AG09309 (cell line): ENCODE measurements at places on chromosomes 2 and 18.
A peak's percentile ranks its signal among the peaks of the same experiment; 100 is the strongest.

GRCh38 chr2:152618193-152618564 is 99.1 kb downstream of the PRPF40A start:
- no peak for DNase-seq

GRCh38 chr2:82994151-82994550 is 1464.9 kb downstream of the SUCLG1 start:
- no peak for DNase-seq

- DNase-seq: no peak
Measured at GRCh38 chr18:21918693-21919092, 178.1 kb downstream of the MIB1 start.

GRCh38 chr2:71604726-71605120 is 151.4 kb downstream of the DYSF start:
- no peak for DNase-seq

DNA sequence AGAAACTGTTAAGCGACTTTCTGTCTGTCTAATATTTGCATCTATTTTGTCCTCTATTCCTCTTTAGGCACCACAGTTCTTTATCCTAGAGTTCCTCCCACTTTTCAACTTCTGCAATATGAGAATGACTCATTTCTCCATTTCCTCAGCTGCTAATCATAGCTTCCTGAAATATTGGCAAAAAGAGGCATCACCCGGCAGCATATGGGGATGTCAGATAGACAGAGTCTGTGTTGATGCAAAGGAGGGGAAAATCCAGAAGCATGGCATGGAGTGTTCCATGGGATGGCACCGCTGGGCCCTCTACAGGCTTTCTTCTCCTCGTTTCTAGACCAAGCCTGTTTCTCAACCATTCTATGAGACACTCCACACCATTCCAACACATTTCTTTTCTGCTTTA is 93.4 kb downstream of the DOCK10 start:
- no peak for DNase-seq

GRCh38 chr2:19458427-19459003 is 100.1 kb upstream of the OSR1 start:
- no peak for DNase-seq

GRCh38 chr2:48519593-48519992 is 10.4 kb upstream of the STON1 start:
- DNase-seq: no peak

DNA sequence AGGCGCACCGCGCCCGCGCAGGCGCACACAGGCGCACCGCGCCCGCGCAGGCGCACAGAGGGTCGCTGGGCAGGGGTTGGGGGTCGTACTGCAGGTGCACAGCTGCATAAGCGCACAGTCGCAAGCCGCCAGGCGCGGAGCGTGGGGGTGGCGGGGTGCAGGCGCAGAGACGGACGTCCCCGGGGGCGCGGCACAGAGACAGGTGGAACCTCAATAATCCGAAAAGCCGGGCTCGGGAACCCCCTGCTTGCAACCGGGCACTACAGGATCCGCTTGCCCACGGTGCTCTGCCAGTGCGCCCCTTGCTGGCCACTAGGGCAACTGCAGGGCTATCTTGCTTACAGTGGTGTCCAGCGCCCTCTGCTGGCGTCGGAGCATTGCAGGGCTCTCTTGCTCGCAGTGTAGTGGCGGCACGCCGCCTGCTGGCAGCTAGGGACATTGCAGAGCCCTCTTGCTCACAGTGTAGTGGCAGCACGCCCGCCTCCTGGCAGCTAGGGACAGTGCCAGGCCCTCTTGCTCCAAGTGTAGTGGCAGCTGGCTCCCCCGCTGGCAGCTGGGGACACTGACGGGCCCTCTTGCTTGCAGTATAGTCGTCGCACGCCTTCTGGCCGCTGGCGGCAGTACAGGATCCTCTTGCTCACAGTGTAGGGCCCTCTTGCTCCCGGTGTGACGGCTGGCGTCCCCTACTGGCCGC is 34.9 kb downstream of the FAM110C start:
- no peak for DNase-seq

DNA sequence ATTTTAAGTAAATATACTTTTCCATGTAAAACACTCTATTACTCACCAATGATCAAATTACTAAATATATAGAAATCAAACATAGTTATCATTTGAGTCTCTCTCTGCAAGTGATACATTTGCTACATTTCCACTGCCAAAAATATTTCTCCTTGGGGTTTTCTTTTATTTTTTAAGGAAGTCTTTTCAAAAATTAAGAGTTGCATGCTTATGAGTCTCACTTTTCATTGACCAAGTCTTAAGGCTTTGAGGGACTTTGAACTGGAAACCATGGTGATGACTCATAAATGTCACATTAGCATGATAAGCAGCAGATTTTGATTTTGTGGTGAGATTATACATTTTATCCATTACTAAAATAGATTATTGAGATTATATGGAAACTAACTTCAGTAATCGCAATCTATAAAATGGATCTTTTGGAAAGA is 152.9 kb downstream of the FAM124B start:
- DNase-seq: no peak

DNA sequence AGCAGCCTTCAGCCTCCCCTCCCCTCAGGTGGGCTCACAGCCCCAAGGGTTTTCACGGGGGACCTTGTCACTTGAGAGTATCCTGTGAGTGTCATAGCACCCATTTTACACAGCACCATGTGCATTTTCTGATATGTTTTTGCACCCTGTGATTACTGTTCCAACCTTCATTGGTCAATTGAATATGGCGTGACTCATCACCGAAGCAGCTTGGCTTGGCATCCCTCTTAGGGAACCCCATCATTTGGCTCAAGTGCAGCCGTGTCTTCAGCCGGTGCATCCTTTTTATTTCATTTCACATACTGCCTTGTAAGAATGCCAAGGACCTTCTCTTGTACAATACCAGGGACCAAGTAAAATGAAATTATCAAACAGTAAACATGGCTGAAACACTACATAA is 57.6 kb downstream of the NPAS2 start:
- DNase-seq: no peak

DNA sequence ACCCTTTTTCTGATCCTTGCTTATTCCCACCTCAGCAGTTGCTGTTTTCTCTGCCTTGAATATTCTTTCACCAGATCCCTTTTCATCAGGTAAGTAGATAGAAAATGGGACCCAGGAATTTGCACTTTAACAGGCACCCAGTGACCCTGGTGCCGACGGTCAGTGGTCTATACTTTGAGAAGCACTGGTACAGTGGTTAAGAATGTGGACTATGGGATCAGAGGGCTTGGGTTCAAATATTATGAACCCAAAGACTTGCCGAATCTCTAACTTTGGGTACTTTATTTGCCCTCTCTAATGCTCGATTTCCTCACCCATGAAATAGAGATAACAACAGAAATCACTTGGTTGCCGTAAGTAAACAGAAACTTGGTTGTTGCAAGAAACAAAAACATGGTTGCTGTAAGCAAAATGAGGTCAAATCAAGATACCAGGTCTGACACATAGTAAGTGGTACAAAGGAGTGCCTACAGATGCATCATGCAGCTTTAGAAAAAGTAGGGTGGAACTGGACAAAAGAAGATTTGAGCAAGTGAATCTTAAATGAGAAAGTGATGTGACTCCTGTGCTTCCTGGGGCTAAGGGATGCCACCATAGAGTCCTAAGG is 69.5 kb upstream of the GLS start:
- no peak for DNase-seq

GRCh38 chr18:75790796-75791195 is 363.3 kb upstream of the SMIM21 start:
- no peak for DNase-seq

GRCh38 chr2:46876741-46877384 is 38.7 kb downstream of the MCFD2 start:
- DNase-seq: peak; percentile 80

DNA sequence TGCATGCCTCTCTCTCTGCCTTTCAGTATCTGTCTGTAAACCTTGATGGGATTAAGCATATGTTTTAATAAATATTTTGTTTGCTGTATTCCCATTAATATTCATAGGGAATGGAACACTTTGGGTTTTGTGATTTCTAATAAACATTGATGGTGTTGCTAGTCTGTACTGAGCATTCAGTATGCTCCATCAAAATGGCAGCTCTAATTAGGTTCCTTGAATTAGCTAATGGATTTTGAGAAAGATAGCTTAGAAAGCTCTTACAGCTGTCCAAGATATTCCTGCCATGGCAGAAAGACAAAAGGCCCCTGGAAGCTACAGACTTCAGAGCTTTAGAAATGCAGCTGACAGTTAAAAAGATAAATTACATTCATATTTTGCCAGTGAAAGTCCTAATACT is 199.2 kb upstream of the NRP2 start:
- no peak for DNase-seq

DNA sequence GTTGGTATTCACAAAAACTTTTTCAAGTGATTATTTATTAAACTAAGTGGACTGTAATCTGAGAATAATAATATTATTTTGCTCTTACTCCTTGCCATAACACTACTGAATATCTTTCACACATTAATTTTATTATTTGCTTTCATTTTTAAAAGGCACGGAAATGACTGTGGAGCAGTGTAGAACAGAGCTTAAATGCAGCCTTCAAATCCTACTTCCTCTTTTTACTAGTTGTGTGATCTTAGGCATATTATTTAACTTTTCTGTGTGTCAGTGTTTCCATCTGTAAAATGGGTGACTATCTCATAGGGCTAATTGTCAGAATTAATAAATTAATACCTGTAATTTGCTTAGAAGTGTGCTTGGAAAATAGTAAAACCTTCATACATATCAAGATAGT is 55.5 kb upstream of the SLC8A1 start:
- DNase-seq: no peak

DNA sequence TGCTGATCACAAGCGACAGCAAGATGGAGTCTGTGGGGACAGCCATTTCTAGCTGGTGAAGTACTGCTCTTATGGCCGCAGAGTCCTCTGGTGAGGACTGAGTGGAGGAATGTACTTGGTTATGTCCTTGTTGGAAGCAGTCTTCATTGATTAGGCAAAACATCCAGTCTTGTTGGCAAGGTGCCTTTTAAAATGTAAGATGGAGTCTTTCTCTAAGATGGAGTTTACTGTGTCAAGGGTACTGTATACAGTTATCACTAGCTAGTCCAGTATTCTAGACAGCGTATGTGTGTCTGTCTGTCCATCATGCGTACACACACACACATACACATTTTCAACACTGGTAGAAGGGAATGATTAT is 74.8 kb downstream of the NPAS2 start:
- DNase-seq: no peak

DNA sequence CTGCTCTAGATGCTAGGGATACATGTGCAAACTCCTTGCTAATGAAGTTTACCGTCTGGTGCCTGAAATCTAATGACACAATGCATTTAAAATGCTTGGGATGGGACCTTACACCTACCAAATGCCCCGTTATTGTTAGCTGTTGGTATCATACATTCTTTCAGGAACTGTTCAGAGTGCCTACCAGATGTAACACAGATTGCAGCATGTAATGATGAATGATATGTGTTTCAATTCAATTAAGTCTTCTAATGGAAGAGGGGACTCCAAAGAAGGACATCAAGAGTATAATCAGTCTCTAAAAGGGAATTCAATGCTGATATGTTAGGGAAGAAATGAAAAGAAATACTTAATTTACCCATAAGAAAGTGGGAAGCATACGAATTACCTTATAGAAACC is 3.2 kb downstream of the LYPD6 start:
- DNase-seq: no peak

GRCh38 chr2:86072271-86072858 is 33.3 kb downstream of the POLR1A start:
- no peak for DNase-seq

DNA sequence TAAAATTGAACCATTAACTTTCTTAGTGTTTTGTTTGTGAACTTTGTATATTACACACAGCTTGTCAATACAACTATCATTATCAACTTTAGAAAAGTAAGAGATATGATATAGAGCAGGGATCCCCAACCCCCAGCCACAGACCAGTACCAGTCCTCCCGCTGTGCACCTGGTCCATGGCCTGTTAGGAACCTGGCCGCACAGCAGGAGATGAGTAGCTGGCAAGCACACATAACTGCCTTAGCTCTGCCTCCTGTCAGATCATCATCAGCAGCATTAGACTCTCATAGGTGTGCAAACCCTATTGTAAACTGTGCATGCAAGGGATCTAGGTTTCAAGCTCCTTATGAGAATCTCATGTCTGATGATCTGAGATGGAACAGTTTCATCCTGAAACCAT is 491.0 kb upstream of the NXPH2 start:
- DNase-seq: no peak

GRCh38 chr2:230411570-230412370 is 4.2 kb upstream of the SP100 start:
- peak; percentile 21 for DNase-seq

DNA sequence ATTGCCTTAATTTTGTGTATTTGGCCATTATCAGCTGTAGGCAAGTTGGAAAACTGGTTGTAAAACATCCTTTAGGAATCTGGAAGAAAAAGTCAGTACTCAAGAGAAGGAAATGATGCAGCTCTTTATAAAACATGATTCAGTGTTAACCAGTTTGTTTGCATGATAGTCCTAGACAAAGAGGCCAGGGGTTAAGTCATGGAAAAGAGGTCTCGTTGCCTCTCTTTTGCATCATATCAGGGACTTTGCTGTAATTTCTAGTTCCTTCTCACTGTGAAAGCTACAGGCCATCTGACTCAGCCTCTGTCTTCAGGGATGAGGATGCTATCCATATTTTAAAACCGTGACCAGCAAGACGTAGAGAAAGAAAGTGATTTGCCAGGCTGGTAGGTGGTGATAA is 38.0 kb downstream of the NPAS2 start:
- DNase-seq: peak; percentile 89

DNA sequence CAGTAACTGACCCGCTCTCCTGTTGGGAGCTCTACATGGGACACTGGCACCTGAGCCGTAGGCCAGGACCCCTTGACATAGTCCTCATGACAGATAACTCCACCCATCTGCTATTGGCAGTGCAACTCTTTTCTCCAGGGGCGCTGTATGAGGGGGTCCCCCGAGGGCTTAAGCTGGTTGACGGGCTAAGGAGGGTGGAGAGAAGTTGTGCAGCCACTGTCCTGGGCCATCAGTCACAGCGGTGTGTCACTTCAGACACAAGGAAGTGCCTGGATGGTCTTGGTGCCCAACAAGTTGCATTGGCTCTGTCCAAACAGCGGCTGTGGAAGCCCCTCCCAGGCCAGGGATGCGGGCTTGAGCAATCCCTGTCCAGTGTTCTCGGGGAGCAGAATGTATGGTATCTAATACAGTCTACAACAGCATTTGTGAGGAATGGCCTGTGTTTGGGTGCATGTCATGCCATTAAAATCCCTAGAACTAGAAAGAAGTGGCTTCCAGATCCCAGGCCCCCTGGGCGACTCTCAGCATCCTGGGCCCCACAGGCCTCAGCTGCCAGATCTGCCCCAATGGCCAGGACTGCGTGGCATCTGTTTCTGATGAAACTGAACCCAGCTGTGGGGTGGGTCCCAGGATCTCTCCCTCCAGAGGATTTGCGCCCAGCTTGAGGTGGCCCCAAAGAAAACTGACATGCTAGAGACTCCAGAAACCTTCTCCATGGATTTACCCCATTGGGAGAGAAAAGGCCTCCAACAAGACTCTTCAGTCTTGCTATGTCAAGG is 23.3 kb downstream of the TTC32 start:
- no peak for DNase-seq
